ENCODE measurements at places on chromosomes 11 and 22.
A peak's percentile ranks its signal among the peaks of the same experiment; 100 is the strongest.

GRCh38 chr22:26585104-26585790 is 4.7 kb downstream of the TPST2 start:
- no peak for DNase-seq

DNA sequence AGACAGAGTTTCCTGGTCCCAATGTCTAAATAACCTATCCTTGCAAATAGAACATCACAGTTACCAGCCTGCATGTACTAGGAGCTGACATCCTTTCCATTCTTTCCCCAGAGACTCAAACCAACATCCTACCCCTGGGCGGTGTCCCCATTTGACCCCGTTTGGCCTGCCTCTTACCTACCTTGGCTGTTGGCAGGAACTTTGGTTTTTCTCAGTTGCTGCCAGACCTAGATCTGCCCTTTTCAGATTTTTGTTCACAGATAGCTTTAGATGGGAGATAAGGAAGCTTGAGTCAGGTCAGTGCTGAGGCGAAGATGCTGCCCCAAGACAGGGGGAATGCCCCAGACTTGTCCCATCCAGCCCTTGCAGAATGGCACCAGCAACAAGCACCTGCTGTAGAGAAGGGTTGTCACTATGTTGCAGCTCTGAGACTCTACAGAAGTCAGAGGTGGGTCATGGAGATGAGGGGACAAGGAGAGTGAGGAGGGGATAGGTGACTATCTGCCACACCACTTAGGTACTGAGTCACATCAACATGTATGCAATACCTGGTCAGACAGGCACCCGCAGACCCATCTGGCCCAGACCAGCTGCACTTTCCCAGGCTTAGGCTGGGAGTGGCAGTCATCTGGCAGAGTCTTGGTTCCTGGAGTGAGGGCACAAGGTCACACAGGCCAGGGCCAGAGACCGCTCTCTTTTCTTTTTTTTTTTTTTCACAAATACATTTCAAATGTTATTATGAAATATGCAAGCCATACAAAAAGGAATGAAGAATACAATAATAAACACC is 61.5 kb upstream of the POU2AF1 start:
- DNase-seq, result no peak

- no peak for DNase-seq
Observed at GRCh38 chr11:102361086-102362031, 14.3 kb downstream of the BIRC2 start.

- DNase-seq, result no peak
Observed at GRCh38 chr22:42758931-42759629, 38.4 kb upstream of the A4GALT start.

GRCh38 chr11:94154095-94154856 is 25.6 kb downstream of the PANX1 start:
- no peak for DNase-seq

DNA sequence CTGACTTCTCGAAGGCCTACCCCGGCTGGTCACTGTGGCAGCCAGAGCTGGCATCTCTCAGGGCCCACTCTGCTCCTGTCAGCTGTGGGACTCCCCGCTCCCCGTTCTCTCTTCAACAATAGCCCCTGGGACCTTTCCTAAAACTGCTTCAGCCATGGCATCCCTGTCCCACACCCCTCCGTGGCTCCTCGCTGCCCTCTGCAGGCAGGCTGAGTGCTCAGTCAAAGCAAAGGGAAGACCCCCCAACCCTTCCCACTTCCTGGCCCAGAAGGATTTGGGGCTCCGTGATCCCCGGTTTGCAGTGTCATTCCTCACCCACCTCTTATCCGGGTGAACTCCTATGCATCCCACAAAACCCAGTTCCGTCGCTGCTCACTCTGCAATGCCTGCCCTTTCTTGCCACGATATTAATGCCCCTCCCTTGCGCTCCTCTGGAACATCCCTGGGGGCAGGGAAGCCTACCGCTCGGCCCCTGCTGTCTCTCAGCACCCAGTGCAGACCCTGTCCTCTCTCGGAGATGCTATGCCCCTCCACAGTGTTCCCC is 1.6 kb upstream of the TH start:
- no peak for DNase-seq

GRCh38 chr11:85086504-85087284 is 540.5 kb downstream of the DLG2 start:
- no peak for DNase-seq

DNA sequence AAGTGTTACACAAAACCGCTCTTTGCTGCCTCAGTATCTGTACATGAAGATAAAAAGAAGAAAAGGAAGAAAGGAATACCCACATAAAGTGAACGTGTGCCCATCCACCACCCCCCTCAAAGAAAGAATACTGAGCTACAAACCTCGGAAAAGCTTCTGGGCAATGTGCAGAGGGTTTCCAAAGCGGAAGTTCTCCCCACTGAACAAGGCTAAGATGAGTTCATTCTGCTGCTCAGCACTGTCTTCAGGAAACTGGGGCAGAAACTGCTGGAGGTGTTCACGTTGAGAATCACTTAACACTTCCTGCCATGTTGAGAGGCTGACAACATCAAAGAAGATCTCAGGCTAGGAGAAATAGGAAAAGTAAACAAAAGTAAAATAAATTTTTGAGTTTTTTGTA is 6.9 kb downstream of the NFRKB start:
- no peak for DNase-seq

DNA sequence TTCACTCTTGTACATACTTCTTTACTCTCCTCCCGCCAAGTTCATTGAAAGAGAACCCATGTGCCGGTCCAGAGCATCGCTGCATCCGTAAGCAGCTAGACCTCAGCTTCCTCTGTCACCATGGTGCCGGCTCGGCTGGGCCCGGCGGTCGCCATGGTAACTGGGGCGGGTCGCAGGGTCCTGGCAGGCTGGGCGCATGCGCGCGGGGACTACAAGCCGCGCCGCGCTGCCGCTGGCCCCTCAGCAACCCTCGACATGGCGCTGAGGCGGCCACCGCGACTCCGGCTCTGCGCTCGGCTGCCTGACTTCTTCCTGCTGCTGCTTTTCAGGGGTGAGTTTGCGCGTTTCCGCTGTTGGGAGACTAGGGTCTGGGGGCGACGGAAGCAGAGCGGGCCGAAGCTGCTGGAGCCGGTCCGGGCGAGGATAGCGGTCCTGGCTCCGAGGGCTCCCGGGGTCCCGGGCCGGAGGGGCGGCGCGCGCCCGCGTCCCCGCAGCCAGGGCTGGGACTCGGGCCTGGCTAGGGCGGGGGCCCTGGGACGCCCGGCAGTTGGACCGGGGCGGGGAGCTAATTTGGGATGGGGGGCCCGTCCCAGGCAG is at the start of gene JAM3:
JAM3 (plus strand) TSS at position 244 of the 597 bp plus-strand sequence; CDS start at position 256, 12 bp downstream.
- DNase-seq, result peak; percentile 100

GRCh38 chr11:77396305-77396704 is 77.6 kb downstream of the PAK1 start:
- no peak for DNase-seq

- DNase-seq, result no peak
Observed at GRCh38 chr11:17603056-17603825, 56.2 kb downstream of the OTOG start.

DNA sequence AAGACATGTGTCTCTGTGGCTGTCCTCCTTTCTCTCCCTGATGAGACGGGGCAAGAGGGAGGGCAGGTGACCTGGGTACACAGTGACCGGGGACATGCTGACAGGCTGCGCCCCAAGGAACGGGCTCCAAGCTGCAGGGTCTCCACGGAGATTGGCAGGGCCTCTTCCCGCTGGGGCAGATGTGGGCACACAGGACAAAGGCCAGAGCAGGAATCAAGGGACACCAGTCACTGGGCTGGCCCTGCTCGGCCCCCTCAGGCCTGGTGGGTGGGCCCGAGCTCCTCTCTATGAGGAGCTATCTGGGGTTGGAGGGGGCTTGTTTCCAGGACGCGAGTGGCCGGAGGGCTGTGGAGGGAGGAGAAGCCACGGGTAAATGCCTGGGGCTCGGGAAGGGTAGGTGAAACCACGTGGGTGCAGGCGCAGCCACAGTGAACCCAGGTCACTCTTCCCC is 11.2 kb downstream of the PNPLA5 start:
- DNase-seq, result no peak

DNA sequence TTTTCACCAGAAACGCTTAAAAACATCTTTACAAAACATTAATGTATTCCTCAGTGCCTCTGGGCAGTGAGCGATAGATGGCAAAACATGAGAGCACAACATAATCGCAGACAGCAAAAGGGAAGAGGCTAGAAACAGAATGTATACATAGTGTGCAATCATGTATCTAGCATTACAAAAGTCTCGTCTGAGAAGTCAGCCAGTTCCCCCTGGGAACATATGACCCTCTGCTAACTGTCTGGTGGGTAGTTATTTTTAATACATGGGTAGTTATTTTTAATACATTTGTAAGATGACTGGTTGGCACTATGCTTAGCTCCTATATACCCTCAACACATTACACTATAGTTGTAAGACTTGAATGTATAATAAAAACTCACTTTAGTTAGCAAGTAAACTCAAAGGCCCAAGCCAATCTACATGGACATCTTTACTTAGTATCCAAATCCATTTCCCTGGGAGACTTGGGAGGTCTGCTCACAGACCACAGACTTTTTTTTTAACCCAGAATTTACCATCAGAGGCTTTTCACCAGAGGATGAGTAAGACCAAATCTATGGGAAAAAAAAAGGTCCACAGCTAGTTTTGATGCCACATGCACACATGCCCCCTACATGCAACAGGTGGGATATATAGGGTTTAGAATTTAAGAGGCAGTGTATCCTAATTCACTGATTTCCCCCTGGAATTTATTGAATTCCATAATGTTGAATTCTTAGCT is 71.7 kb downstream of the AMBRA1 start:
- no peak for DNase-seq

GRCh38 chr11:69299023-69299461 is 5.1 kb downstream of the MYEOV start:
- no peak for DNase-seq

DNA sequence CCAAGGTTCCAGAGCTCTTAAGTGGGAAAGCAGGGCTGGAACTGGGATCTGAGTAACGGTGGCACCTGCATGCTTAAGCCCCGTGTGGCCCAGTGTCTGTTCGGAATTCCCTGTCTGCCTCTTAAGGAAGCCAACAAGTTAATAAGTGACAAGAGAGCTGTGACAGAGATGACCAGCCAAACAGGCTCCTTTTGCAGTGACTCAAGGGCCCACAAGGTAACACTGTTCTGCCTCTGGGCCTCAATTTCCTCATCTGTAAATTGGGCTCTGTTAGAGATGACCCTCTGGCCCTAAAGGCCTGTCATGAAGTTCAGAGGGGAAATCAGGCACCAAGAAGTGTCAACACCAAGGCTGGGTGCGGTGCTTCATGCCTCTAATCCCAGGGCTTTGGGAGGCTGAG is 18.6 kb downstream of the USH1C start:
- no peak for DNase-seq

DNA sequence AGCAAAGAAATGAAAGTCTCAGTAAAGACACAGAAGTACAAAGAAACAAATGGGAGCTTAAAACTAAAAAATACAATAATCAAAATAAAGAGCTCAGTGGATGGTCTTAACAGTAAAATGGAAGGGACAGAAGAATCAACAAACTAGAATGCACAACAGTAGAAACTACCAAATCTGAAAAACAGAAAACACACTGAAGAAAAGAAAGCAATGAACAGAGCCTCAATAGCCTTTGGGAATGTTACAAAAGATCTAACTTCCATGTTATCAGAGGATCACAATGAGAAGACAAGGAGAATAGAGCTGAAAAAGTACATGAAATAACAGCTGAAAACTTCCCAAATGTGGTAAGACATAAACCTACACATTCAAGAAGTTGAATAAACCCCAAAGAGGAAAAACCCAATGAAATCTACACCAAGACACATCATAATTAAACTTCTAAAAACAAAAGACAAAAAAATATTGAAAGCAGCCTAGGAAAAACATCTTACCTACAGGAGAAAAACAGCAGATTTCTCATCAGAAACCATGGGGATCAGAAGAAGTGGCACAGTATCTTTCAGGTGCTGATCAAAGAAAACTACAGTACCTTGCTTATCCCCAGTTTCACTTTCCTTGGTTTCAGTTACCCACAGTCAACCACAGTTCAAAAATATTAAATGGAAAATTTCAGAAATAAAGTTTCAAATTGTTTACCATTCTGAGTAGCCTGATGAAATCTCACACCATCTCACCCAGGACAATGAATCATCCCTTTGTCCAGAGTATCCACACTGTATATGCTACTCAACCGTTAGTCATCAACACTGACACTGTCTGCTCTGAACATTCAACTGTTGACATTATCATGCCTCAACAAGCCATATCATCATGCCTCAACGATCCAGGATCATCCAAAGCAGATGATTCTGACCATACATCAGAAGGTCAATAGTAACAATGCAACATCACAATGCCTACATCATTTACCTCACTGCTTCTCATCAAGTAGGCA is 22.2 kb downstream of the RRAS2 start:
- DNase-seq, result peak; percentile 23

- DNase-seq, result no peak
Observed at GRCh38 chr22:47014636-47015345, 252.3 kb downstream of the TBC1D22A start.

- DNase-seq, result no peak
Observed at GRCh38 chr11:132588366-132588765, 943.9 kb downstream of the OPCML start.

GRCh38 chr11:73338279-73338678 is 30.2 kb downstream of the ARHGEF17 start:
- no peak for DNase-seq

DNA sequence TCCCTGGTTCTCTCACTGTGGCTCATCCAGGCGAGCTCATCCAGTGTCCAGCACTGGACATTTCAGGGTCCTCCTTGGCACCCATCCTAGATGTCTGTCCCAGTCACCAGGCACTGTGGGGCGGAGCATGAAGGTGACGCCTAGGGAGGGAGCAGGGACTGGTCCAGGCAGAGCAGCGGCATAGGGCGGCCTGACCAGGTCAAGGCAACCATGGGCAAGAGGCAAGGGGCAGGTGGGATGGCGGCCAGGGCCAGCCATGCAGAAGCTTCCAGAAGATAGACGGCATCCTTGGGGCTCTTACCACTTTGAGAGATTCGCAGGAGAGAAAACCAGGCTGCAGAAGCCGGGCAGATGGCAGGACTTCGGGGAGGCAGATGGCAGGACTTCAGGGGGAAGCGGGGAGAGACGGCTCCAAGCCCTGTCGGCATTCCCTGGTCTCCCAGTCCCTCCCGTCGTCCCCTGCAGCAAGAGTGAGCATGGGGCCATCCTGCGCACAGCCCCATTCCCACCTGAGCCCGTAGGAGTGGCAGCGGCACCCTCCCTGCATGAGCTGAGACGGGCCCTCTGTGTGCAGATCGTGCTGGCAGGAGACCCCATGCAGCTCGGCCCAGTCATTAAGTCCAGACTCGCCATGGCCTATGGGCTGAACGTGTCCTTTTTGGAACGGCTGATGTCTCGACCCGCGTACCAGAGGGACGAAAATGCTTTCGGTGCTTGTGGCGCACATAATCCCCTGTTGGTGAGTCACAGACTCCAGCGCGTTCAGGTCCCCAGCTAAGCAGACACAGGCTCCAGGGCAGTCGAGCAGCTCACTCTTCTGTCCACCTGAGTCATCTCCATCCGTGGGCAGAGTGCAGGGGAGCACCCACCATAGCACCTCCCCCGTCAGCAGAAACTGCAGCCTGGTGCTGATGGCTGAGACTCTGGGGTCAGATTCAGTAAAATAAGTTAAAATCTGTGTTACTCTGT is 20.1 kb upstream of the PANX2 start:
- peak; percentile 25 for DNase-seq

GRCh38 chr11:127995921-127996320 is 591.4 kb downstream of the ETS1 start:
- DNase-seq, result no peak
